Cerebellum (tissue), 4 donors: ENCODE measurements at places on chromosomes 12 and 14. TPM values are rescaled to one million over a fixed set of nuclear protein-coding genes. Genes with fewer than 3 reads are reported as not detected.

TMTC1 gene
- 13.9 TPM for total RNA-seq

COPZ1 gene
- 52.3 TPM for total RNA-seq

ALX1 gene
- not detected for total RNA-seq

CCDC184 gene
- 7.8 TPM for total RNA-seq

DNA sequence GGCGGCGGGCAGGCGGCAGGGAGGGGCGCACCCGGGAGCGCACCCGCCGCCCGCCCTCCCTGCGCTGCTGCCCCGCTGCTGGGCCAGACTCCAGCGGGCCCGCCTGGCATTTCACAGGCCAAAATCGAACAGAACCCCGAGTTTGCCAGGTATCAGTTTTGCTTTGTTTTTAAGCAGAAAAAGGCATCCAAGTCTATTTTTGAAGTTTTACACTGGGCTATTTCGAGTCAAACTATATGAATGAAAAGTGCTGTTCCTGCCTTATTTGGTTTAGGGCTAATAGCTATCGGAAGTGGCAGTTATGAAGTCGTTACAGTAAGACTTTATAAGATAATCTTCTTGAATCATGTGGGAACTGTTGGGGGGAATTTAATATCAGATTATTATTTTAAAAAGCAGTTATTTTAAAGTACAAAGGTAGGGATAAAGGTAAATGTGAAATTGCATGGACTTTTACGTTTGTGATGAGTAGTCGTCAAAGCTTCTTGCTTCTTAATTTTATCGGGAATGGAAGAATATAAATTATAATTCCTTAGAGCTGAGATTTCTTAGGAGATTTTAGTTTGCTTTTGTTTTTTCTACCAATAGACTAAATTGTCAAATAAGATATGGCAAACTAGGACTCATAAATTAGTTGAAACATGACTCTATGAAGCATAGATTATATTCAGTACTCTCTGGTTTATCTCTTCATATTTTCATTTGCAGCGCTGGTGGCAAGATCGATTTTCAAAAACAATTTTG is 1.1 kb downstream of the MSRB3 start:
- DNase-seq: peak; percentile 49

DNA sequence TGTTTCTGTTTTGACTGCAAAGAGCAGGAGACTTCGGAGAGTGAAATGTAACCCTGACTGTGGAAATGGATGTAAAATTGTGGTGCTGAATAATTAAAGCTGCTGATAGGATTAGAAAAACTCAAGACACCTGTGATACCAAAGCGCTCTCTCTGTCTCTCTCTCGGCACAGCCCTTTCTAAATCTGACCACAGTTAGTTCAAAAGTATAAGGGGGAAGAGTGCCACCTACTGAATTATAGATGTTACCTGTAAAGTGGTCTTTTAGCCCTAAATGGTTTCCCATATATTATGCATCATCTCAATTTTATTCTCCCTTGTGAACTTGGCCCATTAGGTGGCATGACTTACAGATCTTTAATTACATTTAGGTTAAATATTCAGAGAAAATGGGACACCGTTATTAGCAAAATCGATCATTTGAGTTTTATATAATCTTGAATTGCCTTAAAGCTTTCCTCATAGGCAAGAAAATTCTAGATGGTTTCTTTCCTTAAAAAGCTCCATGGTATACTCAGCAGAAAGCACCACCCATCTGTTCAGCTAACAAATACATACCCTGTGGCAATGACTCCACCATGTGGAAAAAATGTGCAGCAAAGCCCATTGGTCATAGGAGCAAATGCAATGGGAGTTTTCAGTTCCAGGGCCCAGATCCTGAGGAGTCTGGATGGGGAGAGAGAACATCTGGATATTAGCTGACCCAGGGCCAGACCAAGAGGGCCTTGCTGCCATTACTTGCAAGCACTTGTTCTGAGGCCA is 18.1 kb downstream of the RFC5 start:
- DNase-seq: peak; percentile 66

GRCh38 chr14:99266181-99267178 is 5.5 kb downstream of the BCL11B start:
- peak; percentile 79 for DNase-seq

DNA sequence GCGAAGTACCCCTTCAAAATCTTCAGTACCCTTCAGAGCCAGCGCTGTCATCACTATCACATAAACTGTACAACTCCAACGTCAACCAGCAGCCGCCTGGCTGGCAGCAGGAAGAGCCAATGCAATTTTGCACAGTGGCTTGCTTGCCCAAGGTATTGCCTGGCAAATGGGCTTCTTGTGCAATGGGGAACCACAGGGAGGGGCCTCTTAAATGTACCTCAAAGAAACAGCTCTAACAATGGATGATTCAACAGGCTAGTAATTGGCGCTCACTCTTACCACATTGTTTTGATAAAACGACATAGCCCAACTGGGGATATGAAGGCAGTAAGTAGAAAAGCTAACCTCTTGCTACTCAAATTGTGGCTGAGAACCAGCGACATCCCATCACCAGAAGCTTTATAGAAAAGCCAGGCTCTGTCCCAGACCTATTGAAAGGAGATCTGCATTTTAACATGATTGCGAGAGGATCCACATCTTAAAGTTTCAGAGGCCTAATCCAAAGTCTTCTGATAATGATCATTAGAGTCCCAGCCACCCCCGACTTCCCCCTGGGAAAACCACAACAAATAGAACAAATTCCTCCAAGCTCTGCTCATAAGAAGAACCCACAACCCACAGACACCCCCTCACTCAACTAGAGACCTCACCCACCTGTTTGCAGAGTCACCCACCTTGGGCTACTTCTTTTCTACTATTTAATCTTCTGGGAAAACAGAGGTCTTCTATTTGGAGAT is 125.3 kb upstream of the HIF1A start:
- DNase-seq: no peak

- DNase-seq: peak; percentile 5
Observed at GRCh38 chr12:39127401-39127800, 222.0 kb upstream of the CPNE8 start.

MUCL1 gene
- not detected for total RNA-seq

- no peak for DNase-seq
Observed at GRCh38 chr14:74965486-74966153, 10.2 kb upstream of the PGF start.

DNA sequence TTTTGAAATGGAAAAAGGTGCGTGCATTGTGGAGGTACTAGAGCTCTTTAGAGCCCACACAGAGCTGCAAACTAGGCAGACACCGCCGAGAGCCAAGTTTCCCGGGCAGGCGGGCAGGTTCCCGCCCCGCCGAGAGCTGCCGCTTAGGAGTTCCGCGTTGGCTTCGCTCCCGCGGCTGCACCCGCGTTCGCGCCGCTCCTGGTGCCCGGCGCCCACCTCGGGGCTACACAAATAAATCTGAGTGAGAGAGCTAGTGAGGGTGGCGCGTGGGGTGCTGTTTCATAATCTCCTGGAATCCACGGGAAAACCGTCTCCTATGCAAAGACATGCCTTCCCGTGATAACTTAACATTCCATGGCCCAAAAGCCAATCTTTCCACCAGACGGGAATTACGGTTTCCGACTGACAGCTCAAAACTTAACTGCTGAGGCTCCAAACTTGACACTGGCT is 645 bp downstream of the KITLG start:
- no peak for DNase-seq

GRCh38 chr12:53869500-53869899 is 69.1 kb upstream of the HOXC13 start:
- no peak for DNase-seq

DNA sequence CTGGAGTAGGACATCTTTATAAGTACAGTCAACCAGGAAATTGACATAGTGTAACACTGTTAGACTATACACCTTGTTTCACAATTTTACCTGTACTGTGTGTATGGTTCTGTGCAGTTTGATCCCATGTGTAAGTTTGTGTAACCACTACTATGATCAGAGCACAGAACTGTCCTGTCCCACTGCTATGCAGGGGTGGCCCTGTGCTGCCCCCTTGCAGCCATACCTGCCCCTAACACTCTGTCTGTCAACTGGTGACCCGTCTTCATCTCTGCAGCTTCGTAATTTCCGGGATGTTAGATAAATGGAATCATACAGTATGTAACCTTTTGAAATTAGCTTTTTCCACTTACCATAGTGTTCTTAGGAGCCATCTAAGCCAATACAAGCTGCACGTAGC is 58.7 kb upstream of the RD3L start:
- DNase-seq: no peak

- no peak for DNase-seq
Observed at GRCh38 chr14:19823765-19824164, 20.2 kb downstream of the OR4N2 start.

DNA sequence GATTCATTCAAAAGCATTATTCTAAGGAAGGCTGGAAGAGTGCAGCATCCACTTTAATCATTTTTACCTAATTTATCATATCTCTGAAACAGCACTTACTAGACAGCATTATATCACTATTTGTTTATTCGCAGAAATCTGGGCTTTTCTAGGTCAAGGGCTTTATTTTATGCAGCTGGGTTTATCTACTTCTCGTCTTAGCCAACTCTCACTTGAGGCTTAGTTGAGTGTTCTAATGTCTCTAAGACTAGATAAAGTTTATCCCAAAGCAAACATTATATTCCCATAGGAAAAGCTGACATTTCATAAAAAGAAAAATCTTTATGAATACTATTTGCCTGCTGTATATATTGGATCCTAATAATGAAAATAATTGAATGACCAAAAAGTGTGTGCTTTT is 720.8 kb upstream of the FLRT2 start:
- no peak for DNase-seq

- DNase-seq: no peak
Observed at GRCh38 chr12:59115995-59116394, 195.7 kb upstream of the LRIG3 start.

- DNase-seq: no peak
Observed at GRCh38 chr14:36717363-36717762, 55.7 kb downstream of the PAX9 start.

MYL2 gene
- not detected for total RNA-seq

HOXC12 gene
- total RNA-seq: not detected

FAM161B gene
- total RNA-seq: 19.1 TPM

DNA sequence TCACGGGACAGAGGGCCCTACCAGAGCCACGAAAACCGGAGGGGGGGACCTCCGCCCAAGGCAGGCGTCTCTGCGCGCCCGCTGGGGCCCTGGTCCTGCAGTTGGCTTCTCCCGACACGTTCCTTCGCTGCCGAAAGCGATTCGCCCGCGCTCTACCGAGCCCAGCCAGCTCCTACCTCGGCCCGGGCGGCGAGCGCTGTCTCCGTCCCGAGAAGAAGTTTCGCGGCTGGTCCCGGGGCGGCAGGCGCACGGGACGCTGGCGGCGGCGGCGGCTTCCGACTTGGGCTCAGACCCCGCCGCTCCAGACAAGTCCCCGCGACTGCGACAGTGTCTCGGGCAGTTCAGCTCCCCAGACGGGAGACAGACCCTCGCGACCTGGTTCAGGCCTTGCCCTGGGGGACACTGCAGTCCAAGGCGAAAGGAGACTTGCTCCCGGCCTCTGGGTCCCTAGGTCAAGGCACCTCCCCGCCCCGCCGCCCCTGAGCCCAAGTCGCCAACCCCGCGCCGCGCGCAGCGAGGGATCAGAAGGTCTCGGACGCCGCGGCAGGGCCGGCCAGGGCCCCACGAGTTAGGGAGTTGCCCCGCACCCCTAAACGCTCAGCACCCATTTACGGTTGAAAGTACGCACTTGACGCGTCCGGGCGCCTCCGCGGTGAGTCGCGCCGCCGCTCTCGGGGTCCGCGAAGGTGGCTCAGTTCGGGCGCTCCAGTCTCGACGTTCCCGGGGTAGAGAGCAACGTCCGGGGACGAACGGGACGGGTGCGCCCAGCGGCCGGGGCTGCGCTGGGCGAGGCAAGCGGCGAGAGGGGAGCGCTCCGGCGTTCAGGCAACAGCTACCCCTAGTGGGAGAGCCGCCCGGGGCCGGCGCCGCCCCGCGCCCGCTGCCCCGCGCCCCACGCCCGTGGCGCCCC is 1.4 kb upstream of the DIO3 start:
- DNase-seq: no peak

HIP1R gene
- total RNA-seq: 60.3 TPM

DNA sequence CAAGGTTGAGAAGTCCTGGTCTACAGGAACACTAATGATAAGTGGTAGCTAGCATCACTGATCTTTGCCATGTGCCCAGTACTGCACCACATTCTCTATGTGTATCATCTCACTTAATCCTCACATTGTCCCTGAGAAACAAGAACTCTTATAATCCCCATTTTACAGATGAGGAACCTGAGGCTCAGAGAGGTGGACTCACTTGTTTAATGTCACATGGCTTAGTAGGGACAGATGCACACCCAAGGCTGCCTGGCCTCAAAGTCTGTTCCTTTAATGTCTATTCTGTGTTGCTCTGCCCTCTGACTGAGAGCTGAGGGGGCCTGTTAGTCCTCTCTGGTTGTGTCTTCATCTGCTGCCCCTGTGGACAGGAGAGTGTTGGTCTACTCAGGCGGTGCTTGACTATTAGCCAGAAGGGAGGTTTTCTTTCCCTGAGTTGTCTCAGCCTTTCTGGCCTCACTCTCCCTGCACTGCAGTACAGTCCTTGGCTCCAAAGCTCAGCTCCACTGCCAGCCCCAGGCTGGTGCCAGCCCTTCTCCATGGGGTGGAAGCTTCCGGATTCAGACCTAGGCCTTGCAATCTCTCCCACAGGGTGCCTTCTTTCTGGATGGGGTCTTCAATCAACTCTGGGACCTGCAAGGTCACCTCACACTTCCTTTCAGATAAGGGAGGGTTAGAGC is 4.9 kb upstream of the DYNLL1 start:
- DNase-seq: peak; percentile 63

DNA sequence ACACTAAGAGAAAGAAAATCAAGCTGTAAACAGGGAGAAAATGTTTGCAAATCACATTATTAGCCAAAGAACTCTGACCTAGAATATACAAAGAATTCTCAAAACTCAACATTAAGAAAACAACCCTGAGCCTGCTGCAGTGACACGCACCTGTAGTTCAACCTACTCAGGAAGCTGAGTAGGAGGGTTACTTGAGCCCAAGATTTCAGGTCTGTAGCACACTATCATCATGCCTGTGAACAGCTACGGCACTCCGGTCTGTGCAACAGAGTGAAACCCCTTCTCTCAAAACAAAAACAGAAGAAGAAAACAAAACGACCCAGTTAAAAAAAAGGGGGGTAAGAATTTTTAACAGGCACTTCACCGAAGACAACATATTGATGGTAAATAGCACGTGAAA is 20.8 kb downstream of the SAV1 start:
- DNase-seq: no peak

GRCh38 chr14:81402123-81402495 is 2.0 kb upstream of the STON2 start:
- DNase-seq: no peak

DNA sequence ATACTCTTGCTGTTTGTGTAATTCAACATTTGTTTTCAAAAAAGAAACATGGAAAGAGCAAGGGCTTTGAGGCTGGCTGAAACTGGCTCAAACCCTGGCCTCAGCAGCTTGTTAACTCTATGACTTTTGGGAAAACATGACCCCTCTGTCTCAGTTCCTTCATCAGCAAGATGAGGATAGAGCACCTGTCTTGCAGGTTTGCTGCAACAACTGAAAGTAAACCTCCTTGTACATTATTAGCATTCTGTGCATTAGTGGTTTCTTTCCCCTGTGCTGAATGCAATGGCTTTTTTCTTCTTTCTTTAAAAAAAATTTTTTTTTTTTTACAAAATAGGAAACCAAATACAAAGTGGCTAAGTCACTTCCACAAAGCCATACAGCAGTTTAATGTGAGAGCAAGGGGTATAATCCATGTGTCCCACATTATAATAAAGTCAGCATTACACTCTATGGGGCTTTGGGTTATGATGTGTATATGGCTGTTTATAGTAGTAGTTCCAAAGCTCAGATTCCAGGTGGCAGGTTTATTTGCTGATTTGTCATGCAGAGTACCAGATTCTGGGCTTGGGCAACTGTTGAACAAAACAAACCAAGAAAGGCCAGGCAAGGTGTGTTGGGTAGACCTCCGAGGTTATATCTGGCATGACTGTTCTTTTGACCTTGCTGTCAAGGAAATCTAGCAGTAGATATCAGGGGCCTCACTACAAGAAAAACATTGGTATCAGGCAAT is 194.5 kb upstream of the CNOT2 start:
- no peak for DNase-seq
